Coronary artery (tissue), 2 donors: ENCODE measurements at places on chromosomes 12 and 14.

- no peak for DNase-seq
Observed at GRCh38 chr12:127389923-127390322, 877.0 kb upstream of the TMEM132C start.

DNA sequence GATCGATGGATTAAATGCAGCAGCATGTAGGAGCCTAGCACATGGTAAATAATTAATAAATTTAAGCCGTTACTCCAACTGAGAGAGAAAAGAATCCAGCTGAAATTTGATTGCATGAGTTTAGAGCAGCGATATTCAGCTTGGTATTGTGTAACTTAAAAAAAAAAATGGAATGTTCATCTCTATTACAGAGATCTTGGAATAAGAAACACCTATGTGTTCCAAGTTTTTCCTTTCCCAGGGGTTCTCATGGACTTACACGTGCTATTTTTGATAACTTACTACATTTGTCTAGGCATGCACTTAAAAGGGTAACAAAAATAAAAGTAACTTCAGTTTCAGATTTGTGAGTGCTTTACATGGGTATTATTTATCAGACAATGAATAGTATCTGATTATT lies 122.8 kb downstream of the RASSF9 start:
- no peak for DNase-seq

GRCh38 chr14:101126731-101127130 lies 223.2 kb upstream of the RTL1 start:
- peak; percentile 57 for DNase-seq

DNA sequence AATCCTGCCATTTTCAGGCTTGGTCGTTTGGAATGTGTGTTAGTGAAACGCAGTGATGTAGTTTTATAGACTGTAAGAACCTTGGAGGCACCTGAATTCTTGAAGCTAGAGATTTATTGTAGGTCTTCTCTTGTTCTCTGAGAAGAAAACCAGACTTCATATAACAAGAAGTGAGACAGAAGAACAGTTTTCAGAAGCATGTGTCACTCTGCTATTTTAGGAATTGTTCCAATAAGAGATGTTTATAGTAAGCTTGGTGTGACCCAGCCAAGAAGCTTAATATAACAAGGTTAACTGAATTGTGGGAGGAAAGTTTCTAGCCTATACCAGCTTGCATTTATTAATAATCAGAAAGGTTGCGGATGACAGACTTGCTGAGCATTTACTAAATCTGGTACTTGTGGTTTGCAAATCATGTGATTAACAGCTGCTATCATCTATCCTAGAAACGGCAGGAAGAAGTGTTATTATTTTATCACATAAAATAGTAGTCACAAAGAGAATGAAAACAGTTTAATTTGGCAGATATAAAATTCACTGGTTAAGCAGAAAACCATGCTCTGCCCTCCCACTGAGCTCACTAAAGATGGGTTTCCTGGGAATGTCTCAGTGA lies 49.2 kb upstream of the BCAT1 start:
- no peak for DNase-seq

DNA sequence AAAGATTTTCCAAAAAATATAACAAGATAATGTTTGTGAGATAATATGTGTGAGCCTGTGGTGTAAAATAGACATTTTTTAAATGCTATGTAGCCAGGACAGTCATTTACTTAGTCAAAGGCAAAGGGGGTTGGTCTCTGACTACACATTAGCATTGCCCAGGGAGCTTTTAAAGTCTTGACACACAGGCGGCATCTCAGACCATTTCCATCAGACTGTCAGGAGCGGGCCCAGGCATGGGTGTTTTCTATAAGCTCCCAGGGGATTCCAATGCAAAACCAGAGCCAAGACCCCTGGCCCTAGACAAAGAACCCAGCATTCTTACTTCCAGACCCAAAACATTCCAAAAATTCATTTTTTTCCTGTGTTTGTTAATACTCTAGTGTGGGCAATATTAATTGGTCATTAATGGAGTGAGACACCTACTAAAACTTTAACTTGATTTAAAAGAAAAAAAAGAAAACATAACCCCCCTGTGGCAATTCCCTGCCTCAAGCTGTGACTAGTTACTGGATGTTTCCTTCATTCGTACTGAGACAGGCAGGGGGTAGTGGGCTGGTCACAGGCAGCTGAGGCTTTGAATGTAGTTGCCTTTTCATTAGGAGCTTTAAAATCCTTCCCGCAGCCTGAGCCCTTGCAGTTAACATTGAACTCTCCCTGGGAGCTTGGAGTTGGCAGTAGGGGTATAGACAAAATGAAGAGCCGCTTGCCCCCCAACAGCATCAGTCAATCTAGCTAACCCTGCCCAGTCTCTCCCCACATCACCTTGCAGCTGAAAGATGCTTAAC lies 103.7 kb downstream of the CMKLR1 start:
- no peak for DNase-seq

DNA sequence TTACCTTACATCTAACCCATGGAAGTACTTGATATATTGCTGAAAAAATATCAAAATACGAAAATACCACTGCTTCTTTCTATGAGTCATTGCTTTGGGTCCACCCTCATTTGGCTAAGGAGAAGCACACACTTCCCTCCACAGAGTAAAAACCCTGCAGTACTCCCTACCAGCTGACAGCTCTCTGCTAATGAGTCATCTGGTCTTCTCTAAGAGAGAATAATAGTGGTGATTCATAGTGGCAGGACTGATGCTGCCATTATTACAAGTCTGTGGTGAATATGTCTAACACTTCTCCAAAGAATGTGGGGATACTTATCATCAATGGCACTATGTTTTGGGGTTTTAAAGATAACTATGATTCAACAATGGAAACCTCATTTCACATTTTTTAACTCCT lies 90.7 kb downstream of the PPFIA2 start:
- DNase-seq: no peak

DNA sequence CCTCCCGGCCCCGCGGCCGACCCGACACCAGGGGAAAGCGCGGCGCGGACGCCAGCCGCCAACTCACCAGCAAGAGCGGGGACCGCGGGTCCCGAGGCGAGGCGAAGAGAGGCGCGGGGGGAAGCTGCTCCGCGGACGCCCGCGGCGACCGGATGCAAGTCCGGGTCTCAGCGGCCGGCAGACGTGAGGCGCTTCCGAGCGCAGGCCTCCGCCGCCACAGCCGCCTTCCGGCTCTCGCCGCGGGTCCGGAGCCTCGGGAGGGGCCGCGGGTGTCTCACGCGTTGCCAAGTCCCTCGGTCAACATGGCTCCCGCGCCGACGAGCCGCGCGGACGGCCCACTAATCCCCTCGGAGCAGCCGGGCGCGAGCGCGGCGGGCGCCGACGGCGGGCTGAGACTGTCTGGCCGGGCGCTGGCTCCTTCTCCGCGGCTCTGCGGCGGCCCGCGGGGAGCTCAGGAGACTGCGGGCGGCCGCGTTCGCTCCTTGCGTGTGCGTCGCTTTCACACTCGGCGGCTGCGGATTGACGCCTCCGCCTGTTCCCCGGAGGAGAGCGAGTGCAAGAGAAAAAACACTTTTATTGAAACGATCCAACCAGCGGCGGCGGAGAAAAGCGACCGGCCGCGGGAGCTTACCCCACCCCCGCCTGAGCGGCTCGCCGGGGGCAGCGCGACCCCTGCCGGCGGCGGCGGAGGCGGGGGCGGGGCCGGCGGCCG lies at the start of gene CDK17:
TSS of gene CDK17 (minus strand) at position 521 of the 712 bp plus-strand sequence. CDS start 65,603 bp downstream, outside the sequence.
- peak; percentile 88 for DNase-seq

- no peak for DNase-seq
Observed at GRCh38 chr12:43750814-43751213, 7.8 kb downstream of the PUS7L start.

DNA sequence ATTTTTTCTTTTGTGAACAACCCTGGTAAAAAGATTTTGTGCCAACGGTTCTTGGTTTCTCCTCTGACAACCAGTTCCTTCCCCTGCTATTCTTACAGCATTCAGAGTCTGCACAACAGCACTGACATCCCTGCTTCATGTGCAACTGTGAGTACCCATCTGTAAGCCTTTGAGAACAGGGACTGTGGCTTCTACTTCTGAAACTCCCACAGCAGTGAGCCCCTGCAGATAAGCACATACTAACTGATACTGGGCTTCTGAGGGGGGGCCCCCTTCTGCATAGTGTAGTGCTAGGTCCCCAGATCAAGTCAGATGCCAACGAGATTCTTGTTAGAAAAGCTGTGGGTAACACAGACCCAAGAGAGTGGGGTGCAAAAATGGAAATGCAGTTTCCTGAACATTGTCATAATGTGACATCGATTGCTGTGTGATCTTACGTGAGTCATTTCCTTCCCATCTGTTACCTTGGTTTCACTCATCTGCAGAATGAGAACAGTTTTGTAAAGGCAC lies 11.1 kb upstream of the NINJ2 start:
- DNase-seq: no peak

GRCh38 chr12:84954415-84954814 lies 41.8 kb upstream of the SLC6A15 start:
- no peak for DNase-seq

- DNase-seq: no peak
Observed at GRCh38 chr12:22286569-22286968, 47.9 kb downstream of the ST8SIA1 start.

- no peak for DNase-seq
Observed at GRCh38 chr12:33248364-33248763, 191.3 kb downstream of the SYT10 start.

DNA sequence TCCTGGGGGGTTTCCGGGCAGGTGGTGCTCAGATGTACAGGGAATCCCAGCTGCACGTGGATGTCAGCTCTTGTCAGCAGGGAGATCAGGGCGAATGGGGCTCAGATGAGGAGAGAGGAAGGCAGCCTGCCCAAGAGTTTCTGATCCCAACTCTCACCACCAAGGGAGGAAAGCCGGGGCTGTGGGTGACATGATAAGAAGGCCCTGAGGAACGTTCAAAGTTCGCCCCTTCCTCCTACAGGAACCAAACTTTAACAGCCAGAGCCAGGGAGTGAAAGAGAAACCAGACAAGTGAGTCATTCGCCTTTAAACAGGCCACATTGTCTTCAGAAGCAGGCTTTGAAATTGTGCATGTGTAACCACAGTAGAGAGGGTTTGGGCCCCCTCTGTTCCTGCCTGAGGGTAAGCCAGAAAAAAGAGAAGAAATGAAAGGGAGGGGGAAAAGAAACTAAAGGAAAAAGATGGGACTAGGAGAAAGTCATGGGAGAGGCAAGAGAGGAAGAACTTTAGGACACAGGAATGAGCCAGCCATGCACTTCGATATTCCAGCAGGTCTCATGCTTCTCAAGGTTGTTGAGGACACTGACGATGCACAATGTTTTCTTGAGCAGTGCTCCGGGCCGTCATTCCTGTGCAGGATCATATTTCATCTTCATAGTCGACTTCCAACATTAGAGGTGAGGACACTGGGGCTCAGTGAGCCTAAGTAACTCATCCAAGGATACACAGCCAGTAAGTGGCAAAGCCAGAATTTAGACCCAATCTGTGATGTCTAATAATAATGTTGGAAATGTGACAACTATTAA lies 691.4 kb upstream of the TBX3 start:
- no peak for DNase-seq
